ENCODE measurements at places on chromosomes 13 and 19. TPM values are rescaled to one million over a fixed set of nuclear protein-coding genes. Genes with fewer than 3 reads are reported as not detected.

Gene HCST
- total RNA-seq: not detected

Gene KLF1
- total RNA-seq: 1.1 TPM

Gene ICAM5
- total RNA-seq: 2.7 TPM

Gene ZNF682
- total RNA-seq: 17.4 TPM

Gene NCR1
- 0.78 TPM for total RNA-seq

Gene APC2
- 18.3 TPM for total RNA-seq

Gene EPSTI1
- 0.16 TPM for total RNA-seq

Gene ERFL
- 0.69 TPM for total RNA-seq

All from GM23338 (cell line).